Psoas muscle (tissue), 8 donors: ENCODE measurements at places on chromosomes 1 and 21. TPM values are rescaled to one million over a fixed set of nuclear protein-coding genes. Genes with fewer than 3 reads are reported as not detected.

GRCh38 chr1:111738436-111739193 lies 580 bp downstream of the INKA2 start:
- DNase-seq, result peak; percentile 73

DNA sequence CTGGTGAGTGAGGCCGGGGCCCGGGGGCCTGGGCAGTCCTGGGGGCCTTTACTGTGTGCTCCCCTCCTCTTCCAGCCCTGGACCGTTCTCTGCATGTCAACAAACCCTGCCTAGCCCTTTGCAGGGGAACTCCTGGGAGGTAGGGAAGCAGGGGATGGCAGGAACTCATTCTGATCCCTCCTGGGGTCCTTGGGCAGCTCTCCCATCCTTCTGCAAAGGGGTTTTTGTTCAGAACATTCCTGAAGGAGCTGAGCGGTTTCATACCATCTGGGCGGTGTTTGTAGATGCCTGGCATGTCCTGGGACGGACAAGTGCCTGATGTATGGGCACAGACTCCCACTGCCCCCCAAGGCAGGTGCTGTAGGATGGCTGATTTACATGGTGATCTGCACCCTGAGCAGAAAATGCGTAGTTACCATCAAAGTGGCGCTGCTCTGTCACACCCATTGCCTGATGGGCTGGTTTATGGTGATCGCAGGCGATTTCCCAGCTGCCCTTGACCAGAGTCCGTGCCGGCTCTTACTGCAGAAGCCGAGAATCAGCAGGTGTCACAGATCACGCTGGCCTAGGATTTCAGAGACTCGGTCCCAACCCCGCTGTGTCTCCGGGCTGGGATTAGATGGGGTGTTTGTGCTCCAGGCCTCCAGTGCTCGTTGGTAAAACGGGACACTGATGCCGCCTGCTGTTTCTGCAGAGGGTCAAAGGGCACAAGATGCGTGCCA lies 71.6 kb upstream of the TRAPPC10 start:
- peak; percentile 7 for DNase-seq

DNA sequence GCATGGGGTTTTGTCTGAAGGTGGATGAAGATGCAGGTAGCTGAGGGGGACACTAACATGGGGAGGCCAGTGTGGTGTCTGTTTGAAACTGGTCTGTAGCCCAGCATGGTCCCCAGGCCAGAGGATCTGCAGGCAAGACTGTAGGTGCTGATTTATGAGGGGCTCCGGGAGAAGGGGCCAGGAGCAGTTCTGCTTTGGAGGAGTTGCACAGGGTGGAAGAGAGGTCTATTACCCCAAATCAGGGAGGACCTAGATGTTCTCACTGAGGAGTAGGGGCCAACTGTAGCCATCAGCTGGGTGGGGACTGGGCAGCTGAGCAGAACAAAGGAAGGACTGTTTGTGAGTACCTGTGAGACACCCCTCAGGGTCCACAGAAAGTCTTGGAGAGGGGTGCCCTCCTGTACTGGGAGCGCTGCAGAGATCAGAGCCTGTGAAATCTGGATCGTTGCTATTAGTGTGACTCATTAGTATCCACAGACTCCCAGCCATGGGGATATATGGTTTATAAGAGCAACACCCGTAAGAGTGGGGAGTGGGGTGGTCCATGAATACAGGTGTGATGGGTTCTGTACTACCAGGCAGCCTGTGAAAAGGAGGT lies 64.3 kb upstream of the IRF2BP2 start:
- no peak for DNase-seq

- no peak for DNase-seq
These were observed 73.5 kb downstream of the CHODL start for GRCh38 chr21:18318156-18318555.

DNA sequence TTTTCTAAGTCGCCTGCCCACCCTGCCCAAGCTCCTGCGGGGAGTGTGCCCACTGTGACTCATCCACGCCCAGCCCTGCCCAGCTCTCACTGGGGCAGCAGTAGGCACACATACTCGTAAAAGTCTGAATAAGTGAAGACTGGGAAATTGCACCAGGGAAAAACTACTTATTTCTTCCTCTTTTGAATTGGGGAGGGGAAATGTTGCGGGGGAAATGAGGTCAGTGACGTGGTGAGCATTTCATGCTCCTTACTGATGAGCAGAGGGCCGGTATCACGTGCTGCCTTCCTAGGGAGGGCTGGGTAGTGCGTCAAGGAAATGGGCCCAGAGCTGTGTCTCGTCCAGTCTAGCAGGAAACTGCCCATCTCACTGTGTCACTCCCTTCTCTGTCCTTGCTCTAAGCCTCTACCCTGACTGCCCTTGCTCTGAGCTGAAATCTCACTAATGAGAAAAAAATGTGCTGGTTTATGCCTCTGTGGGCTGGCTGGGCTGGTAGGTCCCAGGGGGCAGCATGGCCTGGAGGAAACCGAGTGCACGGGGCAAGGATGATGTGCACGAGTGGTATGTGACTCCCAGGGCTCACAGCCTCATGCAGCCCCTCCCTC lies 13.5 kb upstream of the TNFRSF1B start:
- peak; percentile 36 for DNase-seq

DNA sequence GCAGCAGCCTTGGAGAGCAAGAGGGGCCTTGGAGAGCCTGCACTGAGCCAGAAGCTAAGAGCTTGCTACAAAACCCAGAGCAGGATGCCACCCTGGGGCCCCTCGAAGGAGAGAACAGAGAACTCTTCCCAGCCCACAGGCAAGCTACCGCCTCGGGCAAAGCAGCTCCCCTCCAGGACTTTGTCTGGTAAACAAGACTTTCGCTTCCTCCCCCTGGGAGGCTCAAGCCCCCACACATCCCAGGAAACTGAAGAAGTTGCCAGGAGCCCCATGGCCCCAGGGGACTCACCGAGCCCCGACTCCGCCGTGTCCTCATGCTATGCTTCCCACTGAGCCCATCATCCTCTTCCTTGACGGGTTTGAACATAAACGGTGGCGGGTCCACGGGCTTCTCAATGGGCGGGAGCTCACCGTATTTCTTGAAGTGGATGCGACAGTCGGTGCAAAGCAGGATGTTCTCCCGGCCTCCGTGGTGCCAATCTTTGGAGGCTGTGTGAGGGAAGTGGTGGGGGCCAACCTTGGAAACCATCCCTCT lies 45.9 kb downstream of the SLC45A1 start:
- DNase-seq, result peak; percentile 57

DNA sequence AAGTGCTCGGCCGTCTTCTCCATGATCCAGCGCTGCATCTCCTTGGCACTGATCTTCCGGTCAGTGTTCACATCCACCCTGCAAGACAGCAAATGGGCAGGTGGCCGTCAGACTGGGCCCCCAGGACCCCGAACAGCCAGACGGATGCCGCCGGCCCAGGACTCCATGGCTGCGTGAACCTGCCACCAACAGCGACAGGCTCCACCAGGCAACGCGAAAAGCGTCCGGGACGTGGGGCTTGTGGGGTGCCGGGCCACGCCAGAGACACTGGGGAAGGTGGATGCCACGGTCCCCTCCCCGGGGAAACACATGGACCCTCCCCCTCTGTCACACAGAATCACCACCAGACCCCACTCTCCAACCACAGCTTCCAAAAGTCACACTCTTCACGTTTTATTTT lies 7.9 kb downstream of the SDF4 start:
- DNase-seq, result no peak

GRCh38 chr1:241834733-241835377 lies 13.1 kb upstream of the EXO1 start:
- no peak for DNase-seq

DNA sequence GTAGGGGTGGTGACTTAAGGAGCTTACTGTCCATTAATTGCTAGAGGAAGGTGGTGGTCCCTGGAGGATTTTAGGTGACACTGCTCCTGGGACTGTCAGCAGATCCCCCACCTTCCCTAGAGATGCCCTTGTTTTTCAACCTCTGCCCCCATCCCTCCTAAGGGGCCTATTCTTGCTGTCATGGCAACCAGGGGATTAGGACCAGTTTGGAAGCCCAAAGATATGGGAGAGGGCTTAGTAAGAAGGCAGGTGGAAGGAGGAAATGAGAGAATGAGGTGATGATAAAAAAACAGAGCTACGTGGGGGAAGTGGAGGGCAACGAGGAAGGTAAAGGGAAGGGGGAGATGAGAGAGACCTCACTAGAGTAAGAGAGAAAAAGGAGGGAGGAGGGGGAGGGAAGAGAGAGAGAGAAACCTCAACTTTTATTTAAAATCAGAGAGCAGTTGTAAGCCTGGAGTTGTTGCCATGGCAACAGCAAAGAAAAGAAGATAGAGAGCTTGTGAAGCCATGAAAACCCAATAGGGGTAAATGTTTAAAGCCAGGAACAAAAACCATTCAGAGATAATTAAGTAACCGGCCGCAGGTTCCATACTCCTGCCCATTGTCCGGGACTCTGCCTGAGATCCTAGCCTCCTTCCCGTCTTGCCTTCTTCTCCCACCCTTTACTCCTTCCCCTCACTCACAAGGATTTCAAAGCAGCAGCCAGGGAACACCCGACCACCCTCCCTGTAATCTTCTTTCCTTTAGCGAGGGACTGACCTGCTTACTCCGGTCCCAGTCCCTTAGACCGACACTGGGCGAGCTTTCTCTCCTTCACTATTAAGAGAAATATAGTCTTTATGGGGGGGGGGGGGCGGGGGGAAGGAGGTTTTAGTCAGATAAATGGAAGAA lies 20.6 kb downstream of the KIRREL1 start:
- DNase-seq, result no peak

DNA sequence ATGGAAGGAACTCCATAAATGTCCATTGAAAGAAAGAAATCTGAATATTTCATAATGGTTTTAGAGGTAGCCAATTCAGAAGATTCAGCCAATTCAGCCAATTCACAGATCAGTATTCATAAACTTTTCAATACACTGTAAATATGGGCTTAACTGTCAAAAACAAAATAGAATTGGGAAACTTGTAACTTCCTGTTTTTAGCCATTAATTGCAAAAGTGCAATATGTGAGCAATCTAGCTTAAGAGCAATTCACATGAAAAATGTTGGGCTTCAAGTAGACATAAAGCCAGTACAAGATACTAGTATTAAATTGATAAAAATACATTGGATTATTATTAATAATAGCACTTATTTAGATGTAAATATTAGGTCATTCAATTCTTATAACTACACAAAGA lies 27.5 kb upstream of the PLPPR4 start:
- no peak for DNase-seq

GRCh38 chr1:54493608-54494007 lies 54.4 kb upstream of the ACOT11 start:
- no peak for DNase-seq

DNA sequence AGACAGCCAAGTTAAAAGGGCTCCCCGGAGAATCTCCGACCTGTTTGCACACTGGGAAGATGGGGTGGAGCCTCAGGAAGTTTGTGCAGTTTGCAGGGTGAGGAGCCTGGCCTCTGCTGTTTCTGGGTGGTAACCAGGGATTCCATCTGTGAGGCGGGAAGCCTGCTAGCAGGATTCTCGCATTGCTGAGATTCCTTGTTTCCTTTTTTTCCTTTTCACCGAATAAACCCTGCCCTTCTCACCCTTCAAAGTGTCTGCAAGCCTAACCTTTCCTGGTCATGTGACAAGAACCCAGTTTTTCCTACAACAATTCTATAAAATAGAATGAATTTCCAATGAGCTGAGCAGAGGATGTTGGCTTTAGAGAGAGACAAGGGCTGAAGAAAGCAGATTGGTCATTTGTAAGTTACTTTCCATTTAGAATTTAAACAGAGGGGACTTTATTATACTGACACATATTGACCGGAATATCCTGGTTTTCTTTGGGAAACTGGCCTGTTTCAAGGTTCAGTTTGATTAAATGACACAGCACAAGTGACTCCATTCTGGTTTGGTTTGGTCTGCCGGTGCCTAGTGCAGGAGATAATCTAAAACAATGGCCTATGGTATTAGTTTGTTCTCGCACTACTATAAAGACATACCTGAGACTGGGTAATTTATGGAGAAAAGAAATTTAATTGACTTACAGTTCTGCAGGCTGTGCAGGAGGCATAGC lies 48.7 kb upstream of the DNAH14 start:
- no peak for DNase-seq

GRCh38 chr1:49394200-49394599 lies 617.5 kb upstream of the BEND5 start:
- no peak for DNase-seq

GRCh38 chr1:24142546-24143534 lies at the start of gene IL22RA1:
Gene IL22RA1 (minus strand): TSS chr1:24143140. CDS start chr1:24143082, 58 bp downstream.
- no peak for DNase-seq

DNA sequence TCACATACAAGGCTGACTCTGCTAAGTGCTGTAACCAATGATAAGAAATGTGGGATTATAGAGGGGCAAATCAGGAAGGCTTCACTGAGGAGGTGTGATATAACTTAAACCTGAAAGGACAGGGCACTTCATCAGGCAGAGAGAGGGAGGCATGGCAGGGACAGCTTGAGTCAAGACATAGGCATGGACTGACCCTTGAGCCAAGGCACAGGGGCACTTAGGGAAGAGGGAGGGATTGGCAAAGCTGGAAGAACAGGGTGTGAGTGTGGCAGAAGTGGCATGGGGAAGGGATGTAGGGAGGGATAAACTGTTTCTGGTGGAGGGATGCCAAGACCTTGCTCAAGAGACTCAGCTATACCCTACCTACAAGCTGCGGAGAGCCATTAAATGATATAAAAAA lies 81.3 kb downstream of the PLXNA2 start:
- DNase-seq, result peak; percentile 81

GRCh38 chr1:24828887-24829192 lies 83.6 kb downstream of the CLIC4 start:
- DNase-seq, result no peak

DNA sequence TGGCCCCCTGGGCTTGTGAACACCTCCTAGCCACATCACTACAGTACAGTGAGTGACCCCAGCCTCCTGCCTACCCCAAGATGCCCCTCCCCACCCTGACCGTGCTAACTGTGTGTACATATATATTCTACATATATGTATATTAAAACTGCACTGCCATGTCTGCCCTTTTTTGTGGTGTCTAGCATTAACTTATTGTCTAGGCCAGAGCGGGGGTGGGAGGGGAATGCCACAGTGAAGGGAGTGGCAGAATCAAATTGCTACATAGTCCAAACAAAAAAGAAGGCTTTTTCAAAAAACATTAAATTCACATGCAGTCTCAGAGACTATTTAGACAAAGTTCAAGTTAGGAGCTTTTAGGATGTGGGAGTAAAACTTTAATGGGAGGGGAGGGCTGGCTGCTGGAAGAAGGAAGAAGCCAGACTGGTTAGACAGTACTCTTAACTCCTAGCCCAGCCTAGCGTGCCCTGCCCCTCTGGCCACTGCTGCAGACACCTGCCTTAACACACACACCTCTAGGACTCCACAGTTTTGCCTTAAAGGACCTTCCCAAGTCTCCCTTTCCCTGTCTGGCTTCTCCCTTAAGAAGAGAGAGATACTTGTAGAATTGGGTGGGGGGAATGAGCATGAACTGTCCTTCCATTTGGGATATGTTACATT lies 9.4 kb downstream of the PEA15 start:
- DNase-seq, result no peak

TOR1AIP2 gene
- 98.3 TPM for total RNA-seq

ANP32E gene
- total RNA-seq, result 27.4 TPM

TCEA3 gene
- total RNA-seq, result 140 TPM

SHE gene
- total RNA-seq, result 6.9 TPM

OR14A2 gene
- total RNA-seq, result not detected

RNU1-4 gene
- 1,264 TPM for total RNA-seq

SPATA6 gene
- 5.3 TPM for total RNA-seq

ITGB3BP gene
- total RNA-seq, result 7.1 TPM

OR2L13 gene
- total RNA-seq, result not detected

TAS1R3 gene
- total RNA-seq, result 0.06 TPM

SLC6A9 gene
- total RNA-seq, result 0.78 TPM

ECM1 gene
- total RNA-seq, result 2.9 TPM
